ENCODE measurements at places on chromosomes 1 and 21.

GRCh38 chr1:236015539-236015938 is 49.4 kb downstream of the NID1 start:
- no peak for DNase-seq

- DNase-seq: no peak
These were observed 127.6 kb downstream of the MRPS6 start for GRCh38 chr21:34201001-34201400.

GRCh38 chr1:212980123-212980785 is 29.9 kb downstream of the VASH2 start:
- no peak for DNase-seq

DNA sequence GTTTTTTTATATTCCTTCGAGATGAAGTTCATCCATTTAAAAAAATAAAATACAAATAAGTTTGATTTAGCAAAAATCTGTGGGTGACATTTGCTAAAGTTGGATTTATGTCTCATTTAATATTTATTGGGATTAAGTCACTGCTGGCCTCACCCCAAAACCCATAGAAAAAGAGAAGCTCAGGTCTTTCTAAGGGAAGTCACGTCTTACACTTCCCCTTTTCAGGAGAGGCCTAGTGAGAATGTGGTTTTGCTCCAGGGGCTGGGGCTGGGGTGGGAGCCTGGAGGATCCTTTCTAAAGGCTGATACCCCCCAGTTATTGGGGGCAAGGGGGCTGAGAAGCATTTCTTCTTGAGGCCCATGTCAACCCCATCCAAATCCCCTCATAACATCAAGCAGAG is 300.3 kb downstream of the DSCAM start:
- no peak for DNase-seq

DNA sequence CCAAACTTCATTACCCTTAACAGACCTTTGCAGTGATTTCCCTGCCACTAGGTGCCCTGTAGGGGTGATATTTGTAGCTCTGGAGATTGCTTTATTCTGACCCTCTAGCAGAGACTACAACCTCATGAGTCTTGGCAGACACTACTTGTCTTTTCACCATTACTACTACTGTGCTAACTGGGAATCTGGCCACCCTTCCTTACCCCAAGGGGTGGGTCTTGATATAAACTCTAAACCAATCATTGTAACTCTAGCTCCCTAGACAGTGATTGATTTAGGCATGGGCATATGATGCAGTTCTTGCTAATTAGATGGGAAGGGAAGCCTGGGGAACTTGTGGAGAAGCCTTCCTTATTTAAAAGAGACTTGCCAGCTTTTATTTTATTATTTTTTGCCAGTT is 3.9 kb downstream of the KPNA6 start:
- no peak for DNase-seq

GRCh38 chr1:222028116-222028515 is 286.2 kb upstream of the DUSP10 start:
- no peak for DNase-seq

- no peak for DNase-seq
These were observed 132.8 kb upstream of the CD34 start for GRCh38 chr1:208043691-208044181.

DNA sequence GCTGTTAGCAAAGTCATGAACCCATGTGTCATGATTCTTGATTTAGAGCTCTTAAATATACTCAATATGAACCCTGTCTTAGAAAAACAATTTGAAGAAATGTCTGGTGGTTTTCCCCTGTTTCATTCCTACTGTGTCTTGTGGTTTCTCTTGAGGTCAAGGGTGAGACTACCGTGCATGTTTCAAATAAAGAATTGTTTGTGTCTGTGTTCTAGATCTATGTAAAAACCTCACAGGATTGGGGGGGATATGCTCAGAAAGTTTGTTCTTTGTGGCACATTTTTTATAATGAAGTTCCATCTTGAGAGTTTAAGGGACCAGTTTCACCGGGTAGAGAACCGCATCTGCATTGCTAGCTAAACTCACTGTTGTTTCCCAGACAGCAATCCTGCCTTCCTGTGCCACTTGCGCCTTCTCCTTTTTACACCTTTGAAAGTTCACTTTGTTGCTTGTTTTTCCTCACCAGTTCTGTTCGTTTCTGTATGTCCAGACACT is 30.9 kb upstream of the CACYBP start:
- DNase-seq: no peak

- DNase-seq: no peak
These were observed 221.2 kb downstream of the FMN2 start for GRCh38 chr1:240312872-240313271.

GRCh38 chr1:210981490-210981889 is 152.5 kb downstream of the KCNH1 start:
- no peak for DNase-seq

GRCh38 chr21:18877917-18878316 is 474.3 kb upstream of the TMPRSS15 start:
- peak; percentile 70 for DNase-seq

DNA sequence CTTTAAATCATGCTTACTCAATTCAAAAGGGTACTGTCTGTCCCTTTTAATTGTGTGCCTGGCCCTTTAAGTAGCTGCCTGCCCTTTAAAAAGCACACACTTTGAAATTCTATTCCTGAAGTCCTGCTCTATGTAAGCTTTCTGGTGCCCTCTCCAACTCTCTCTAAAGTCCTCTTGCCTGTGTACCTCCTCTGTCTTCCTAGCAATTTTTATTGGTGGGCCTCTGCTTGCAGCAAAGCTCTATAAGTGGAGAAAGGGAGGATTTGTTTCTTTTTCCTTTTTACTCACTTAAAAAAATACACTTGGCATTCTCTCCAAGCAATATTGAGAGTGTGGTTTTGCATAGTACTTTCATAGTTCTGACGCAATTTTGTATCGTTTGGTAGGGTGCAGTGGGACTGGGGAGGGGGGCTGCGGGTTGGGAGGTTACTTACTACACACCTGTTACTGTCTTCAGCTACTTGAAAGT is 135.4 kb downstream of the LMO4 start:
- DNase-seq: no peak

DNA sequence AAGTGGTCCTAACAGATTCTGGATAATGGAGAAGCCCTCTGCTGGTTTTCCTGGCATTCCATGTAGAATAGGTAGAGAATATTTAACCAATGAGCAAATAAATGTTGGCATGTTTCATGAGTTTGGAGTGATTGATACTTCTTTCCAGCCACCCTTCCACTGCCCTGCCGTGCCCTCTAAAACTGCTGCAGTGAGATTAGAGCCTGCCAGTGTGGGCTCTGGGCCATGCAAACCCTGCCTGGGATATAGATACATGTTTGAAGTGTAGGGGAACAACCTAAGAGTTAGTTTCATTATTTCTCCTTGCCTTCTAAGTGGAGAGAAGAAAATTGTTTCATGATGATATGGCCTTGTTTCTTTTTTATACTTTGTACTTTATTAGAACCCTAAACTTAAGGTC is 10.4 kb downstream of the UBE2Q1 start:
- no peak for DNase-seq

DNA sequence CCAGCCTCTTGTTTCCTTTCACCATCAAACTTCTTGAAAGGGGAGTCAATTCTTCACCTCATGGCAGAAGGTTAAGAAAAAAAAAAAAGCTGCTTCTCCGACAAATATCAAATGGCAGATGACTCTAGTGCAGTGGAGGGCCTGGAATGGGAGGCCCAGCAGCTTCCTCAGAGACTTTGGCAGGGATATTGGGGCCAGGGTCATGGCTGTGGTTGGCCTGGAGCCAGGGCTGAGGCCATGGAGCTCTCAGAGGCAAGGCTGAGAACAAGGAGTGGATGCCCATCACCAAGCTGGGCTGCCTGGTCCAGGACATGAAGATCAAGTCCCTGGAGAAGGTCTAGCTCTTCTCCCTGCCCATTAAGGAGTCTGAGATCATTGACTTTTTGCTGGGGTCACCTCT is 18.7 kb downstream of the MTF1 start:
- DNase-seq: no peak

DNA sequence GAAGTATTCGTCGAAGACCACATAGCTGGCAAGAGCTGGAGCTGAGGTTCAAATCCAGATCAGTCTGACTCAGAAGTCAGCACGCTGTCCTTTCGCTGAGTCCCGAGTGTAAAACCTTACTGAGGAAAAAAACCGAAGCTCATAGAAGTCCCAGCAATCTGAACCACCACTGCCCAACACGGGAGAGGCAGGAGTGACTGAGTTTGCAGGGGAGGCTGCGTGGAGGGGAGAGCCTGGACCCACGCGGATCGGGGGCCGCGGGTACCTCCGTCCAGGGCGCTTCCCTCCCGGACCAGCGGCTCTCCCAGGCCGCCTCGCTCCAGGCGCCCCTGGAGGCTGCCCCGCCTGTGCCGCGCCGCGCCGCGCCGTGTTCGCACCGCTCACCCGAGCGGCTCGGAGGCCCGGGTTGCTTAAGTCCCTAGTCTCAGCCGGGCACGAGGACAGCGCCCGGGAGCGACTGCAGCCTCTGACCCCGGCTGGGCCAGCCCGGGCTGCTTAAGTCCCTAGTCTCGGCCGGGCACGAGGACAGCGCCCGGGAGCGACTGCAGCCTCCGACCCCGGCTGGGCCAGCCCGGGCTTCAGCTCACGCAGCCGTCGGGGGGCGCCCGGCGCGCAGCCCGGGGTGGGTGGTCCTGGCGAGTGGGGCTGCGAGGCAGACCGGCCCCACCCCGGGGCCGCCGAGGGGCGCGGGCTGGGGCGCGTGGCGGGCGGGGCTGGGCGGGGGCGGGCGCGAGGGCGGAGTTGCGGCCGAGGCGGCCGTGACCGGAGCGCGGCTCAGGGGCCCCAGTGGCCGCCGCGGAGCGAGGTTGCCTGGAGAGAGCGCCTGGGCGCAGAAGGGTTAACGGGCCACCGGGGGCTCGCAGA is at the start of gene ADAMTSL4:
Gene ADAMTSL4 (plus strand): TSS at position 777 of the 864 bp plus-strand sequence. CDS start 2,881 bp downstream, outside the sequence.
- DNase-seq: peak; percentile 87

- DNase-seq: no peak
These were observed 120.7 kb upstream of the SGIP1 start for GRCh38 chr1:66413136-66413837.

DNA sequence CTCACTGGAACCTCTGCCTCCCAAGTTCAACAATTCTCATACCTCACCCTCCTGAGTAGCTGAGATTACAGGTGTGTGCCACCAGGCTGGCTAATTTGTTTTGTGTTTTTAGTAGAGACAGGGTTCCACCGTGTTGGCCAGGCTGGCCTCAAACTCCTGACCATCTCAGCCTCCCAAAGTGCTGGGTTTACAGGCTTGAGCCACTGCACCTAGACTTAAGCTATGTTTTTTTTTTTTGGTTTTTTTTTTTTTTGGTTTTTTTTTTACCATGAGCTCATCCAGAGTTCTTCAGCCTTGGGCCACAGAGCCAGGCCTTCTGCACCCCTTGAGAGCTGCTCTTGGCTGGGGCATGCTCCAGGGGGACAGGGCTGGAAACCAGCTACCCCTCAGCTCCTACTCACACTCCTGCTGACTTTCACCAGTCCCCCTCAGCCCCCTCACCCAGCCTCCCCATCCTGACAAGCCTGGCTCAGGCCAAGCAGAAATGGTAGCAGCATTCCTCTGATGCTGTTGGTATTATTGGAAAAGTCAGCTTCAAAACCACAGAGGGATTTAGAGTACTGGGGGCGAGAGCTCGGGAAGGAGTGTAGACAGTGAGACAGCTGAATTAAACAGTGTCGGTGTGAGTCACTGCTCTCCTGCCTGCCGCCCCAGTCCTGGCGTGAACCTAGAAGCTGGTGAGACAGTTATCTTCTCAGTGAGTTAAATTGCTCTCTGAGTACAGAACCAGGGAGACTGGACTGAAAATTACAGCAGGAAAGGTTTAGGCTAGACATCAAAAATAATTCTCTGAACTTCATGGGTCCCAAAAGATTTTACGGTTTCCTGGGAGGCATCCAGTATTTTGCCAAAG is 63.7 kb downstream of the NAV1 start:
- DNase-seq: no peak

GRCh38 chr1:207659545-207660153 is 14.7 kb downstream of the CR1L start:
- DNase-seq: no peak

DNA sequence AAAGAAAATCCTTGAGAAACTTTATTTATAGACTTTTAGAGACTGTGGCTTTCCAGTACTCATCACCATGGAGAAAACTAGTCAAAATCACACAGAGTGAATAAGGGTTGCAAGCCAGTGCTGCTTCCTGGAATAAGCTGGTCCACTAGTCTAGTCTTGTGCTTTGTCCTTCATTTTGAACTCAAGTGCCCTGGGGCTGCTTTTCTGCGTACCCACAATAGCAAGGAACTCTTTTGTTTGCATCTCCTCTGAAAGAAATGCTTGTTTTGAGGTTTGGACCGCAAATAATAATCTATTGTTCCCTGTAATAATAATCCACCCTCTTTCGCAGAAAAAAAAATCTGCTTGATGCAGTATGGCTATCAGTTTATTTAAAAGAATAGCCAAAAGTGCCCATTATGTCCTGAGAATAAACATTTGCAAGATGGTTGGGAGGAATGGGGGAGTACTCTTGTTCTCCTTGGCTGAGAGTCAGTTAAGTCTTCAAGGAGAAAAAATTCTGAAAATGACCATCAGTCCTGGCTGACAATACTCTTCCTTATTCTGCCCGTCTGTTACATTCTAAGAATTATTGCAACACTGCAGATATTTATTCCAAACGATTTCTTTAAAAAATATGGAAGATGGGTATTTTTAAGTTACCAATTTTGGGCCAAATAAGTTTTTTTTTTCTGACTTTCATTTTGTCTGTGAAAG is 41.9 kb downstream of the MPZL1 start:
- DNase-seq: no peak

GRCh38 chr1:63401945-63402344 is 34.5 kb downstream of the ALG6 start:
- DNase-seq: no peak

- DNase-seq: no peak
These were observed 745.8 kb downstream of the MRPL39 start for GRCh38 chr21:24861471-24861870.

- no peak for DNase-seq
These were observed 178.8 kb downstream of the SDCCAG8 start for GRCh38 chr1:243434594-243434993.

DNA sequence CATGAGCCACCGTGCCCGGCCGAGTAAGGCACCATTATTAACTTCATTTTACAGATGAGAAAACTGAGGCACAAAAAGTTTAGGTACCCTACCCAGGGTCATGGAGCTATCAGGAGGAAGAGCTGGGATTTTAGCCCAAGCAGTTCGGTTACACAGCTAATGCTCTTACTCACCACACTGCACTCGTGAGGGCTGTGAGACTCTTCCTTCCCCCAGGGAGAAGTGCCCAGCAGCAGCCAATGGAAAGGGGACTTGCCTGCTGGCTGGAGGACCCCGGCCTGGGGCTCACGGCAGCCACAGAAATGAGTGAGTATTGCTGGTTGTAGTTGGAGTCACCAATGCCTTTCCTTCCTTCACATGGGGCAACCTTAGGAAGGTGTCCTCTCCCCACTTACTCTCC is 5.2 kb upstream of the CSF1 start:
- DNase-seq: no peak

- DNase-seq: no peak
These were observed 2.4 kb downstream of the HMGB4 start for GRCh38 chr1:33866281-33866680.
